ENCODE measurements at places on chromosomes 11 and 22.

GRCh38 chr11:78319453-78319955, 98.1 kb downstream of the GAB2 start:
- no peak for DNase-seq

DNA sequence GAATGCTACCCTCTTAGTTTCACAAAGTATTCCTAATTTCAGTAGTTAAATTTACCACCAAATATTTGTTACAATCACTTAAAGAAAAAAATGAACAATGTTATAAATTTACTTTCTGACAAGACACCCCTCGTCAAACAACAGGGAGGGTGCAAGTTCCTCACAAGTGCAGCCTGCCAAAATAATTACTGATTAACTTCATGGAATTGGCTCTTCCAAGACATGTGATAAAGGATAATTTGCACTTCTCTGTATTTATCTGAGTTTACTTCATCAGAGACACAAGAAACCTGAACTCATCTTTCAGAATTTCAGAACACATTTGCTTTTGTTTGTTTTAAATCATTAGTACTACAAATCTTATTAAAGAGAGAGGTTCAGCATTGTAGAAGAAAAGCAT, 66.5 kb downstream of the LARGE2 start:
- DNase-seq = no peak

GRCh38 chr22:30922151-30922611, 46.4 kb downstream of the MORC2 start:
- peak; percentile 79 for DNase-seq

DNA sequence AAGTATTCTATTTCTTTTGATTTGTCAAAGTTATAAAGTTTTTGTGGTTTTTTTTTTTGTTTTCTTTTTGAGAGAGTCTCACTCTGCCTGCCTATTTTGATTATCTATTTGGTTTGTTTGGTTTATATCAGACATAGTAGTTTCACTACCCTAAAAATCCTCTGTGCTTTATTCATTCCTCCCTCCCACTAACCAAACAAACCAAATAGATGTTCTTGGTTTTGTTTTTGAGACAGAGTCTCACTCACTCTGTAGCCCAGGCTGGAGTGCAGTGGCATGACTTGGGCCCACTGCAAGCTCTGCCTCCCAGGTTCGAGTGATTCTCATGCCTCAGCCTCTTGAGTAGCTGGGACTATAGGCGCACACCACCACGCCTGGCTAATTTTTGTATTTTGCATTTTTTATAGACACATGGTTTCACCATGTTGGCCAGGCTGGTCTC, 67.9 kb downstream of the ENTHD1 start:
- no peak for DNase-seq

DNA sequence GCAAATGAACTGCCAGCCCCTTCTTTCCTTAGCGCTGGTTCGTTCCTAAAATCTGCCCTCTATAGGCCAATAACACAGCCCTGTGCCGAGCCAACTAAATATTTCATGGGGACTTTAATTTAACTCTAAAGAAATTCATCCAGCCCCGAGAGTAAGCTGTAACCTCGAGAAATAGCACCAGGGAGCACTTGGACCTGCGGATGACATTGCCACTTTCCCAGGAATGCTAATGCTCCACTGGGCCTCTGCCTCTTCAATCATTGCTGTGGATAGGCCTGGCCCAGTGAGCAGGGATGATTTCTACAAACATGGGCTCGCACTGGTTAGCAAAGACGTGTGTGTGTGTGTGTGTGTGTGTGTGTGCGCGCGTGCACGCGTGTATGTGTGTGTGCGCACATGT, 95.3 kb upstream of the TBCEL start:
- no peak for DNase-seq

DNA sequence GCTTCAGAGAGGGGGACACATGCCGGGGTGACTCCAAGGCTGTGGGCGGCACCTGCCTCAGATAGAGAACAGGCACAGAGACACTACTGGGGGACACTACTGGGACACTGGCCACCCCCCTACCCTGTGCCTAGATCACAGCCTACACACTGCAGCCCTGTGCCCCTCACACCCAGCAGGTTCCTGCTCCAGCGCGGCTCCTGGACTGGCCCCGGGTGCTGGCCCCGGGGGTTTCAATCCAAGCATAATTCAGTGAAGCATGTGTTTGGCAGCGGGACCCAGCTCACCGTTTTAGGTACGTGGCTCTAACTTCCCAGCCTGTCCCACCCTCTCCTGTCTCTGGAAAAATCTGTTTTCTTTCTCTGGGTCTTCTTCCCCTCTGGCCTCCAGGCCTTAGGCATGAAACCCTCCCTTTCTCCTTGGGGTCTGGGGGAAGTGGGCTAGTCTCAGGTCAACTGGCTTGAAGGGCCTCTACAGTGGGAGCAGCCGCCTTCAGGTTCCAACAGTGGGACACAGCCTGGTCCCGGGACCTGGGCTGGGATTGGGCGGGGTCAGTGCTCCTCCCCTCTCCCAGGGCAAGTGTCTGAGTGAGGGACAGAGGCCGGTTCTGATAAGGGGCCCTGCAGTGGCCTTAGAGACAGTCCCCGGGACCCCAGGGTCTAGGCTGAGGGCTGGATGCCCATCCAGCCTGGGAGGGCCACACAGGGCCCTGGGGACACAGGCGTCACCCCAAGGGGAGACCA, 98.8 kb downstream of the CRYBB2 start:
- DNase-seq = no peak

GRCh38 chr11:76588455-76589325, 81.9 kb downstream of the LRRC32 start:
- peak; percentile 33 for DNase-seq

GRCh38 chr11:11608783-11609232, 13.0 kb downstream of the GALNT18 start:
- DNase-seq = no peak

- no peak for DNase-seq
These were observed 42.8 kb upstream of the CCND1 start for GRCh38 chr11:69598147-69598546.

DNA sequence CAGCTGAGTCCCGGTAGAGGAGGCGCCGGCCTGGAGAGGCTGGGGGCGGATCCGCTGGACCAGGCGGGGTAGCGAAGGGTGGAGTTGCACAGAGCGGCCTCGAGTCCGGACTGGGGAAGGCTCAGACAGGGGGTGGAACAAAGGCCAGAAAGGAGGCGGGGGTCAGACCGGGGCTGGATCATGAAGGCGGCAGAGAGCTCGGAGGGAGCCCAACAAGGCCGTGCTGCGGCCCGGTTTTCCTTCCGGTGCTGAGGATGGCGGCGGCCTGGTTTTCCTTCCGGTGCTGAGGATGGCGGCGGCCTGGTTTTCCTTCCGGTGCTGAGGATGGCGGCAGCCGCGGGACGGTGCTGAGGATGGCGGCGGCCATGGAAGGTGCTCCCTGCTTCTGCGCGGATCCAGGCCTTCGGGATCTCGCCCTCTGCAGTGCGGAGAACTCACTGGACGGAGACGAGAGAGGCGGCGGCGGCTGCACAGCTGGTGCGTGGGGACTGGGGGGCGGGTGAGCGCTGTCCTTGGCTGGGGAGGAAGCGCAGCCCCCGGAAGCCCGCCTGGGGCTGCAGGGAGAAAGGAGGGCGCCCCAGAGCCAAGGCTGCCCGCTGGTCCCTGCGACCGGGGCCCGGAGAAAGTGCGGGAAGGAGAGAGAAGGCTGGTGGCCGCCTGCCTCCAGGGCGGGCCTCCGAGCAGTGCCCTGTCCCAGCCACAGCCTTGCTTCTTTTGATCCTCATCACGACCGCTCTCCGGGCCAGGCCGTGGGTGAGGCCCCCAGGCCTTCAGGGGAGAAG, 350.4 kb upstream of the B3GAT1 start:
- no peak for DNase-seq

DNA sequence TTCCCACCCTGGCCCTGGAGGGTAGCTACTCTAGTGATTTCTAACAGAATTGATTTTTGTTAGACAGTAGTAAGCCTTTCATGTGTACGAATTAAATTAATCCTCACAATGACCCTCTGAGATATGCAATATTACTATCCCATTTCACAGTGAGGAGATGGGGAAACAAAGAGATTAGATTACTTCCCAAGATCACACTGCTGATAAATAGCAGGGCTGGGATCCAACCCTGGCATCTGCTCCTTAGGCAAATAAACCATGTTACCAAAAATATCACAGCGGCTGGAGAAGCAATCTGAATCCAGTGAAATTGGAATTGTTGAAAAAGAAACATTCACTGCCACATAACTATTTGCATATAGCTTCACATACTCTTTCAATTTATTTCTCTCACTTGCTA, 12.8 kb upstream of the CAVIN3 start:
- DNase-seq = no peak

Measured in stimulated activated CD4-positive, alpha-beta T cell treated with anti-CD3 and anti-CD28 coated beads, Interleukin-12 subunit alpha, Interleukin-12 subunit beta, amount 100 ng/mL, for 4 hours (primary cell).